ENCODE measurements at places on chromosomes 13 and 19.

GRCh38 chr13:111846391-111847159, 220.4 kb upstream of the SOX1 start:
- no peak for DNase-seq

DNA sequence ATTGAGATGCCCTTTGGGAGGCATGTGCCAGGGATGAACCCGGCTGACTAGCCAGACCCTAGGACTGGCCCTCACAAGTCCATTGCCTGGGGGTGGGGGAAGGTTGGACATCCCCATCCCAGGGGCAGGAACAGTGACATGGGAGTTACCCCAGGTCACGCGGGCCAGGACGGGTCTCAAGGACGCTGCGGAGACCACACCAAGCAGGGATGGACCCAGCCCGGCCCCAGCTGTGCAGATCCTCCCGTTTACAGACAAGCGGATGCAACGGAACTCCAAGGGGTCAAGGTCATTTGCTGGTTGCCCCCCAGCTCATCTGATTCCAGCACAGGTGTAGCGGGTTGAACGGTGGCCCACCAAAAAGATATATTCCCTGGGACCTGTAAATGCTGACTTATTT, 20.0 kb downstream of the F2RL3 start:
- DNase-seq: no peak

GRCh38 chr13:107091428-107091827, 523.5 kb upstream of the ARGLU1 start:
- DNase-seq: no peak

DNA sequence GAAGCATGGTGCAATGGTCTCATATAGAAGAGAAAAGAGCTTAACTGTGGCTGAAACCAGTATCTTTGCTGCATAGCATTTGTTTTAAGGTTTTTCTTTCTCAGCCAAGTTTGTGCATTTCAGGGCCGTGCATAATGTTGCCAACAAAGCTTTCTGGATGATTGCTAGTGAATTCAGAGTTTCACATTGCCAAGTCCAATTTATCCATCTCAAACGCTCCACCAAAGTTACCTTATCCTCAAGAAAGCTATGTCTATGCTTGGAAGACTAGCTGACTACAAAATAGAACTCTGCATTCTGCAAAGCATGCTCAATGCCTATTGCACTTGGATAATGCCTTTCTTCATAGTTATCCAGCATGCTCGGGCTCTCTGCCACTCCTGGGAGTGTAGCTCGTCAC, 535.8 kb upstream of the SGCG start:
- no peak for DNase-seq

GRCh38 chr13:33956346-33956745, 138.4 kb downstream of the RFC3 start:
- DNase-seq: no peak

DNA sequence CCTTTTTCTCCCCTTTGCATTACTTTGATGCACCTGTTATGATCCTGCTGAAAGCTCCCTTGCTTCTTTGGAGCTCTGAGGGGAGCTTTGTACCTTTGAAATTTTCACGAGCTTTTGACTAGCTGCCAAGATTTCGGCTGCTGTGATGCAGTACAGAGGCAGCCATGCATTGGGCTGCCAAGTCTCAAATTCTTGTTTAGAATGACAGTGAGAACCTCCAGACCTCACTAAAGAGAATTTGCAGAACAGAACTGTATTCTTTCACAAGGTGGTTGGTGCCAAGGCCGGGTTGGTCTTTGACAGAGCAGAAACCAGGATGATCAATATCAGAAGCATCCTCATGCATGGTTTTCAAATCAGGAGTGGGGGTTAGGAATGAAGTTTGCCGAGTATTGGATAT, 414.8 kb downstream of the GPC5 start:
- DNase-seq: no peak

DNA sequence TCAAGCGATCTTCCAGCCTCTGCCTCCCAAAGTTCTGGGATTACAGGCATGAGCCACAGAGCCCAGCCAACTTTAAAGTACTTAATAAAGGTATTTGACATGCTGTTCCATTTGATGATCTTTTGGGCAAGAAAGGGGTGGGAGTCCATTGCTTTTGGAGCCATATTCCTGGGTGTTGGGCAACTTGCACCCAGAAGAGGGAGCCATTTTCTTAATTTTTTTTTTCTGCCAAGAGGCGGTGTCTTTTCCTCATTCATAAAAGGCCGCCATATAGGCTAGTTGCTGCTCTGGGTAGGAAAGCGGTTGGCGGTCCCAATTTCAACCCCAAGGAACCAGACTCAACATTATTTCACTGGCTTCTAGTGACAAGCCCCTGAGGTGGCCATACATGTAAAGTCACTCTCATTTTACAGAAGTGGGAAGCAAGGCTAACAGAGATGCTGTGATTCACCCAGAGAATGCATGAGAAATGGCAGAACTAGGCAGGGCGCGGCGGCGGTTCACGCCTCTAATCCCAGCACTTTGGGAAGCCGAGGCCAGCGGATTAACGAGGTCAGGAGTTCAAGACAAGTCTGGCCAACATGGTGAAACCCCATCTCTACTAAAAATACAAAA, 139.6 kb downstream of the CACNA1A start:
- no peak for DNase-seq

DNA sequence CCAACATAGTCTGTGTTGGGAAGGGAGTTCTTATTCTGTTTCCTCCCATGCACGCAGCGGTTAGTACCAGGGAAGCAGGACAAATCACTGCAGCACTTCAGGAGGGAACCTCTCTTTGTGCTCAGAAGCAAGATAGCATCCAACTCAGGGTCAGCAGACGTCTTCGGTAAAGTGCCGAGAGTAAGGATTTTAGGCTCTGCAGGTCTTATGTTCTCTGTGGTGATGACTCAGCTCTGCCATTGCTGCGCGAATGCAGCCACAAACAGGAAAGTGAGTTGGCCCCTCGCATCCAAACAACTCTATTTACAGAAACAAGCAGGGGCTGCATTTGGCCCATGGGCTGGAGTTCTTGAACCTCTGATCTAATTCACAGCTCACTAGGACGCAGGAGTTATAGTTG, 122.1 kb upstream of the SPATA13 start:
- no peak for DNase-seq

All from stimulated activated CD4-positive, alpha-beta T cell treated with anti-CD3 and anti-CD28 coated beads, TNF-alpha, amount 100 ng/mL, for 48 hours (primary cell).